Esophagus mucosa (tissue), 1 donor: ENCODE measurements at places on chromosomes 1 and 21. TPM values are rescaled to one million over a fixed set of nuclear protein-coding genes. Genes with fewer than 3 reads are reported as not detected.

- ATAC-seq: no peak
These were observed 146.4 kb downstream of the KIF26B start for GRCh38 chr1:245301162-245301580.

DNA sequence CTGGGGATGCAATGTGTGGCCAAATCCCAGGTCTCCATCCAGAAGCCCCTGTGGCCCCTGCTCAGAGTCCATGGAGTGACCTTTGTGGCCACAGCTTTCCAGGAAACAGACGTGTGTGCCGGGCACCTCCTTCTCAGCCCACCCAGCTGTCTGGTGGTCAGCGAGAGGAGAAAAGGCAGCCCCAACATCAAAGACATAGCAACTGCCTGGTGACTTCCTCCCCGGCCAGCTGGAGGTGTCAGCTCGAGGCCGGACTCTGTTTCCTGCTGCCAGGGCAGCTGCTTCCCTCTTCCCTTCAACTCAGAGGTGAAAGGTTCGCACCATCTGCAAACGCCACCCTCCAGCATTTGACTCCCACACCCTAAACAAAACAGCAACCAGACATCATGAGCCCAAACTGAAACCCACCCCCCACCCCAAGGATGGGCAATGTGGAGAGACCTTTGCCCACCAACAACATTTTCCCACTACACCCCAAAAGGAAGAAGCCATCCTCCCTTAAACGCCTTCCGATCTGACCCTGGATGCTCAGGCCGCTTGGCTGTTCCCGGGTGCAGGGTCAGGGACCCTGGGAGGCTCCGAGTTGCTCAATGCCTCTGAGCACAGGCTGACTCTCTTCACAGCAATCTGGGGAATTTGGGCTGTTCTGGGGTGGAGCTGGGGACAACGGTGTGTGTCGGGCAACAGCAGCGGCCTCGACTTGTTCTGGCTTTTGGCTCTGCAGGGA is 162.3 kb downstream of the PSMG1 start:
- peak; percentile 83 for ATAC-seq

- no peak for ATAC-seq
These were observed 75.0 kb upstream of the PKN2 start for GRCh38 chr1:88609051-88609450.

DNA sequence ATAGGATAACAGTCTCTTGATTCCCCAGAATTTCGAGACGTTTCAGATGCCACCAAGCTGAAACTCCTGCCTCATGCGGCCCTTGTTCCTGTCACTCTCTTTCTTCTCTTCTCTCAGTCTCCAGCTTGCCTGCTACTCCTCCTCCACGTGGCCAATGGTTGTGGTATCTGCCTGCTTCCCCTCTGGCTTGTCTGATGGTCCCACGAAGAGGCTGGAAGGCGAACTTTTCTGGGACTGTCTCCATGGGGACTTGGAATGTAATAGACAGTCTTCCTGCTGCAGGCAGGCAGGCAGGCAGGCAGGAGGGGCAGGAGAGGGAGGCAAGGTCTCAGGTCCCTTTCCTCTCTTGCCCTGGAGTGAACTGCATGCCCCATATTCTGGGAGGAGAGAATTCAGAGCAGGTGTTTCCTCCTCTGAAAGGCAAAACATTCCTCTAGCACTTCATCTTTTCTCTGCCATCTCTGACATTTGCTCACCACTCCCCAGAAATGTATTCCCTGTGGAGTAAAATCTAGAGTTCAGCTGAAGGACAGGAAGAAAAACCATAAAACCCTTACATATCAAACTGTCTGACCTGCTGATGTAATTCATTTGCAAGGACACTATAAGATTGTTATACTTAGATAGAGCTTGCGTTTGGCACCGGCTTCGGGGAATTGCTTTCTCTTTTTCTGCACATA is 64.1 kb upstream of the GNG12 start:
- no peak for ATAC-seq

GRCh38 chr21:32184485-32184884 is 94.4 kb downstream of the MIS18A start:
- no peak for ATAC-seq

GRCh38 chr1:108096089-108096488 is 104.1 kb downstream of the SLC25A24 start:
- no peak for ATAC-seq

- ATAC-seq: no peak
These were observed 25.2 kb downstream of the IL12RB2 start for GRCh38 chr1:67332653-67333529.

- ATAC-seq: no peak
These were observed 10.4 kb downstream of the MUL1 start for GRCh38 chr1:20497506-20497905.

GRCh38 chr1:184287001-184287400 is 99.8 kb upstream of the C1orf21 start:
- ATAC-seq: no peak

DNA sequence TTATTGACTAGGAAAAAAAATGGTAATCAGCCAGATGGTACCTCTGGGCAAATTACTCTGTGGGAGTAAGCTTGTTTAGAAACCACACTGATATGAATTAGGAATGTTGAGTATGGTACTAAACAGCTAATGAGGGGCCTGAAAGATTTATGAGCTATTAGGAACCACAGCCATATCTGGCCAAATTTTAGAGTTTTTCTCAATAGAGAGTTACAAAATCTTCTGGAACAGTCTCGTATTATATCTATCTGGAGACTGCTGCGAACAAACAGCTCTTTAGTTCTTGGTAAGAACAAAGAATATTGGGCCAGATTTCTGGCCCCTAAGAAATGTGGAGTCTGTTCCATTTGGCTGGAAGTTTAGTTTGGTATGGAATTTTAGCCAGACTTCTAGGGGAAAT is 4.9 kb upstream of the PODN start:
- no peak for ATAC-seq

DNA sequence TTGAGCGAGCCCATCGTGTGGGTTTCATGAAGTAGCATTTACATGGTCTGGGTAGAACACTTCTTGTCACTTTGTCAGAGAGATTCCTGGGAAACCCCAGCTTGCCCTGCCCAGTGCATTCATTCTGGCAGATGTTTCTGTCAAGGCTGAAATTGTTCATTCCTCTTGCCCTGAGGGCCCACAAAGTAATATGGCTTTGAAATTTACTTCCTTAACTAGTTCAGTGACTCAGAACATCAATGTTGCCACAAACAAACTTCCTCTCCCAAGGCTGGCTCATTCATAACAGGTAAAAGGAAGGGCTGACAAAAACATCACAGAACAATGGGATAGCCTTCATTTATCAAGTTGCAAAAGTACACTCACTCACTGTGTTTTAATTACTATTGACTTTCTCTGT is 5.0 kb upstream of the KIAA0040 start:
- ATAC-seq: peak; percentile 82

DNA sequence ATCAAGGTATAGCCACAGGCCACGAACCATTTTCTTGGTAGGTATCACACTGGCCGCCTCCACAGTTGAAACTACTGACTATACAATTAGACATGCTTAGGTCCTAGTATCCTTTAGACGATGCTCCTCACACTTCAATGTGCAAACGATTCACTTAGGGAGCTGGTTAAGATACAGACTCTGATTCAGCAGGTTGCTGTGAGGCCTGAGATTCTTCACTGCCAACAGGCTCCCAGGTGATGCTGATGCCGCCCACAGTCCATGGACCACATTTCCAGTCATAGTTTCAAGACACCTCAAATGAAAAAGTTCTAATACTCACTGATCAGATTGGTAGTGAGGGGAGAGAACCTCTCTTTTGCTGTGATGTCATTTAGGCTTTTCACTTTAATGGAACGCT is 6.8 kb downstream of the ATP5PO start:
- ATAC-seq: no peak

HFM1 gene
- total RNA-seq: 0.08 TPM

SH2D1B gene
- total RNA-seq: 3.4 TPM

CNIH3 gene
- total RNA-seq: 2.1 TPM
